ENCODE measurements at places on chromosomes 5 and 9.

DNA sequence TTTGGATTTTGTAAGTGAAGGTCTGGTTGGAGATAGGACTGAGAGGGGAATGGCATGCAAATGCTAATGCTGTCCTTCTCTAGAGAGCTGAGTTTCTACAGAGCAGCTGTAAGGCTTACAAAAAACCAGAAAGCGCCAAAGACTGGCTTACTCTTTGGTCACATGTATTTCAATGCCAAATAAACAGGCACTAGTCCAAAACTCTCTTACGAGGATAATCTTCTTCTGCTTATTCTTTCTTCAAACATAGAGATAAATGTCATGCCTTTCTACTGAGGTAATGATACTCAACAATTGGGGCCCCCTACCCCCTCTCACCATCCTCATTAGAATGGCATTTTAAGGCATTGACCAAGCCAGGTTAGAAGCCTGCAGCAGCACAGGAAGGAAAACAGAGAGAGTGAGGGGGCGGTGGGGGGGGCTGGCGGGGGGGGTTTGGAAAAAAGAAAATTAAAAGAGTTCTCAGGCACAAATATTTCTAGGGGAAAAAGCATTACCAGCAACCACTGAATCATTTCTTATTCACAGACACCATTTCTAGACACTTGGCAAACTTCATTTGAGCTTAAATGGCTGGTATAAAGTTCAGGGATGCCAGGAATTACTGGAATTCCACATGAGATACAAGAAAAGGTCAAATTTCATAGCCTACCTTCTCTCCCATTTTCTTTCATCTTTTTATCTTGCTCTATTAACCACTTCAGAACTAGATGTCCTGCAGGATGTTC is 34.0 kb downstream of the PUM3 start:
- no peak for DNase-seq

DNA sequence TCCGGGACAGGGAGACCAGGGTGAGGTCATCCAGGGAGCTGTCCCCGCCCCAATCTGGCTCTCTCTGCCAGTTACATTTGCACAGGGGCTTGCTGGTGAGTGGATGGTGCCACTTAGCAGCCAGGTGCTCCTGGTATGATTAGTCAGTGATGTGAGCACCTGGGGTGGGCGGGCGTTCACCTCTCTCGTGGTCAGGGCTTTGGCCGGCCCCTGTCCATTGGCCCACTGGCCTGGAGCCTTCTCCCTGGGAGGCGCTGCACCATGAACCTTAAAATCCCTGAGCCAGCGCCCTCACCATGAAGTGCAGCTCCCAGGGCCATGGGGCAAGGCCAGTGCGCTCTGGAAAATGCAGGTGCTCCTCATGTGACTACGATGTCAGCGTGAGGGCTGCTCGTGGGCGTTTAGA is 2.0 kb downstream of the NKD2 start:
- DNase-seq, result peak; percentile 62

DNA sequence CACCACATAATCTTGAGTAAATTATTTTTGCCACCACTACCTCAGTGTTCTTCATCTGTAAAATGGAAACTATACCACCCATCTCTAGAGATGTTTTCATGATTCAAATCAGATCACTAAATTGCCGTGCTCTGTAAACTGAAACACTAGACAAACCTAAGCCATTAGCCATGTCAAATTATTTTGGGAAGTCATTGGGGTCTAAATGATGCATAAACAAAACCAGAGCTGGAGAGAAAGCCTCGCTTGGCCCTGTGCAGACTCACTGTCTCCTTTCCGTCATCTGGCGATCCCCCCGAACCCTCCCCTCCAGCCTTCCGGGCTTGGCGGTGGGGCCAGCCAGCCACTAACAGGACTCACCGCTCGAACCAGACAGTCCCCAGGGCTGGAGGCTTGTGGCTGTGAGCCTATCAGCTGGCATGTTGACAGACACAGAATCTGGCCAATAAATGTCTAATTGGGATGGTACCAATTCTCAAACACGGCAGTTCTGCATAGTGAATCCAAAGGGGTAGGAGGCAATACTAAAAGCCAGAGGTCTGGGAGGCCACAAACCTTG is 256.5 kb downstream of the SEC61B start:
- DNase-seq, result no peak

GRCh38 chr5:122314036-122314435 is 2.0 kb downstream of the SNCAIP start:
- no peak for DNase-seq

- peak; percentile 57 for DNase-seq
Observed at GRCh38 chr5:178204935-178205748, 809 bp downstream of the HNRNPAB start.

GRCh38 chr9:131712151-131712716 is 27.6 kb downstream of the RAPGEF1 start:
- DNase-seq, result no peak

- no peak for DNase-seq
Observed at GRCh38 chr5:149731617-149732323, 1.7 kb downstream of the PPARGC1B start.

GRCh38 chr9:1031951-1032601 is 18.1 kb upstream of the DMRT2 start:
- no peak for DNase-seq

GRCh38 chr5:177091232-177091631 is 4.5 kb downstream of the FGFR4 start:
- DNase-seq, result no peak

- no peak for DNase-seq
Observed at GRCh38 chr5:140266471-140267200, 36.3 kb downstream of the PFDN1 start.

DNA sequence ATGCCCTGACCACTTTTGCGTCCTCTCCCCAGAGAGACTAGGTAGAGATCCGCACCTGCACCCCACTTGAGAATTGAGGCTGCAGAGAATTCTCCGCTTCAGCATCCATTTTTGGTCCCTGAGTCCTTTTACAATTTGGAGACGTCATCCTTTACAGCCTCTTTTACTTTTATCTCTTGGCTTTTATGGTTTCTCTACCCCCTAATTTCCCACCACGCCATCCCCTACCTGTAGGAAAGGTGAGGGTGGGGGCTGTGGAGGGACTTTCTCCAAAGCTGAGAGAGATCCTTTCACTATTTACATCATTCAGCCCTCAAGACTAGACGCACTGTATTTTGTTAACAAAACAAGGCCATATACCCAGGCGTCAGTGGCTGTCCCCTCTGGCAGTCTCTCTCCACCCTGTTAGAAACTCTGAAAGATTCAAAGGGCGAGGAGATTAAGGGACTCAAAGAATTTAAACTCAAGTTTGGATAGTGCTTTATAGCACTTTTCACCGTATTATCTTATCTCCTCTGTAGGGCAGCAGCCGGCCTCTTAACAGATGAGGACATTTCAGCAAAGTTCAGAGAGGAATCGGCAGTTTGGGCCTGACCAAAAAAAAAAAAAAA is 1.7 kb downstream of the MSX2 start:
- DNase-seq, result no peak

DNA sequence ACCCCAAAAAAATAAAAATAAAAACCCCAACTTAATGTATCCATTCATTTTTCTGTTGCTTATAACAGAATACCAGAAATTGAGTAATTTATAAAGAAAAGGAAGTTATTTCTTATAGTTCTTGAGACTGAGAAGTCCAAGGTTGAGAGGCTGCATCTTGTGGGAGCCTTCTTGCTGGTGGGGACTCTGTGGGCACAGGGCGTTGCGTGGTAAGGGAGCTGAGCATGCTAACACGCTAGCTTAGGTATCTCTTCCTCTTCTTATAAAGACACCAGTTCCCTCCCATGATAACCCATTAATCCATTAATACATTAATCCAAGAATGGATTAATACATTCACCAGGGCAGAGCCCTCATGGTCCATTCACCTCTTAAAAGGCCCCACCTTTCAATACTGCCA is 150.9 kb downstream of the ZSWIM6 start:
- DNase-seq, result no peak

DNA sequence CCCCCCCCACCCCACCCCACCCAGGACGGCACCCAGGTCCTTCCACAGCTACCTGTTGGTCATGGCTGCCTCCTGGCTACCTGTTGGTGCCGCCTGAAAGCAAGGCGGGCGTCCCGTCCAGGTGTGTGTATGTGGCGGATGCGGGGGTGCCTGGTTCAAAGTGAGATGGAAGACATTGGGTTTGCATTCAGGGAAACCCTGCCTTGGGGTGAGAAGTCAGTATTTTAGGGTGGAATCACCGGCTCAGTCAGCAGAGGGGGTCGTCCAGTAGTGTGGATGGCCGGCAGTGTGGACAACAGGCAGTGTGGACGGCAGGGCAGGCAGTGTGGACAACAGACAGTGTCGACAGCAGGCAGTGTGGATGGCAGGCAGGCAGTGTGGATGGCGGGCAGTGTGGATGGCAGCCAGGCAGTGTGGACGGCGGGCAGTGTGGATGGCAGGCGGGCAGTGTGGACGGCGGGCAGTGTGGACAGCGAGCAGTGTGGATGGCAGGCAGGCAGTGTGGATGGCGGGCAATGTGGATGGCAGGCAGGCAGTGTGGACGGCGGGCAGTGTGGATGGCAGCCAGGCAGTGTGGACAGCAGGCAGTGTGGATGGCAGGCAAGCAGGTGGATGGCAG is 28.0 kb downstream of the NKD2 start:
- no peak for DNase-seq

GRCh38 chr9:86706391-86706790 is 240.9 kb downstream of the GAS1 start:
- DNase-seq, result no peak

DNA sequence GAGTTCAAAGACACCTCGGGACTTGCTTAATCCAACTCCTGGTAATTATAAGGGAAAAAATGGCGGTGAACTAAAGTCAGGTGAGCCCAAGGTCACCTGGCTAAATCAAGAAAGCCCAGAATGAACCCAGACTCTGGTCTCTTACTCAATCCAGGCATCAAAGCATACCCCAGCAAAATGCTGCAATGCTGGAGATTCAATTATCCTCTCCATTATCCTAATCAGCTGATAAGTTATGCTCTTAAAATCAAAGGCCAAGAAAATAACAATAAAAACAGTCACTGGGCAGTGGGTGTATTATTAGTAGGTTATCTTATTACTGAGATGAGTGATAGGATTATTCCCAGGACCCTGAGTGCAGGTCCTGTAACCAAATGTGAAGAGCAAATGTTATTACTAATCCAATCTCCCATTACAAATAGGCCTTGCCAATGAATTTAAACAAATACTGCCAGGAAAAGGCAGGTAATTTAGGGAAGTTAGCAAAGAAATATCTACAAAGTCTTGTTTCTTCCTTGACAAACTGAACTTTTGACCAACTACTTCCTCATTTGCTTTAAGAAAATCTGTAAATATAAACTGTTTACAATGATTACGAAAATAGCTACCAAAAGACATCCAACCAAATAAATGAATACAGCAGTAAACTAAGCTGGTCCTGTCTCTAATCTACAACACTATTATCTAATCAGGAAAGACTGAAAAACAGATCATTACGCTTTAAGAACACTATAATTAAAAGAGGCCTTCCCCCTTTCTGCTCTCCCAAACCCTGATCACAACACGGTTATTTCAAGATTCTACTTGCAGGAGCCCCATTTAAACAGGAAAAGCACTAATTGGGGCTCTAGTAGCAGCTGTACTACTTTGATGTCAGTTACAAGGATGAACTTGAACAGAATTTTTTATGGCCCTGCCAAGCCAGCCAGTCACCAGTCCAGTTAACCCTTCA is 103.2 kb downstream of the MED27 start:
- no peak for DNase-seq

DNA sequence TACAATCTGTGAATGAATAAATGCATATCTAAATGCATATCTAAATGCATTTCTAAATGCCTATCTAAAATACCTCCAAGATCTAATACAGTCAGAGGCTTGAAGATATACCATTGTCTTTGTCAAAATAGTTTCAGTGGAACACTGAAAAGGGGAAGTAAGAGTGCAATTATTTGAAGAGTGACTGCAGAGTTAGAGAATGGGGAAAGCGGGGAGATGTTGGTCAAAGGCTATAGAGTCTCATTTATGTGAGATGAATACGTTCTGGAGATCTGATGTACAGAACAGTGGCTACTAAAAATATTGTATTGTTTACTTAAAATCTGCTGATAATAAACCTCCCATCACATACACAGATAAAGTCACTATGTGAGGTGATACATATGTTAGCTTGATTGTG is 1126.2 kb upstream of the CDH9 start:
- no peak for DNase-seq

DNA sequence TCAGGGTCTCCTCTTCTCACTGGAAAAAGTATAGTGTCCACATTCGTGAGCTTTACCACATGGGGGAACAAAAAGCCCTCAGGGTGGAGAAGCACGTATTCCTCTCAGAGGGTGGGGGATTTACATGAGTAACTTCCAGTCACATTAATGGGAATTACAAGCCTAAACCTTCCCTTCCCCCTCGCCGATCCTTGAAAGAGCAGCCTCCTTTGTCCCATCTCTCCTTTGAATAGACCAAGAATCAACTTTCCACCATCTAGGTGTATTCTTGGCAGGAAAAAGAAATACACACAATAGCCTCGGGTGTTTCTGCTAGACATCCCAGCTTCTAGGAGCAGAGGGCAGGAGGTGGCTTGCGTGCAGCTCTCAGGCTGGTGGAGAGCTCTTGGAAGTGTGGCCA is 144.4 kb downstream of the ZNF462 start:
- DNase-seq, result no peak

DNA sequence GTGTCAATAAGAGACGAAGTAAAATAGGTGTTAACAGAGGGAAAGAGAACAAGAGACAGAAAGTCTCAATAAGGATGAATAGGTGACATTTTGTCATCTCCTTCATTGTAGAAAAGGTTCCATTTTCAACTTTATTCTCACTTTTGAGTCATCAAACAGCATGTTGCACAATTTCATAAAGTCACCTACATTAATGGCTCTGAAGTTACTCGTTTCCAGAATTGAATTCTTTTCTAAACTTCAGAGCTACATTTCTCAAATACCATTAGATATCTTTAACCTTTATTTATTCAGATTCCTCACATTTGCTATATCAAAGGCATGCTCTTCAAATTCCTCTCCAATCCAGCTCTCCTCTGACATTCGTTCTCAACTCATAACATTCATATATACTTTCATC is 13.1 kb downstream of the ADAMTS6 start:
- no peak for DNase-seq

GRCh38 chr5:43312699-43313034 is 545 bp downstream of the HMGCS1 start:
- peak; percentile 38 for DNase-seq

- no peak for DNase-seq
Observed at GRCh38 chr5:69261034-69261433, 26.3 kb downstream of the CDK7 start.

DNA sequence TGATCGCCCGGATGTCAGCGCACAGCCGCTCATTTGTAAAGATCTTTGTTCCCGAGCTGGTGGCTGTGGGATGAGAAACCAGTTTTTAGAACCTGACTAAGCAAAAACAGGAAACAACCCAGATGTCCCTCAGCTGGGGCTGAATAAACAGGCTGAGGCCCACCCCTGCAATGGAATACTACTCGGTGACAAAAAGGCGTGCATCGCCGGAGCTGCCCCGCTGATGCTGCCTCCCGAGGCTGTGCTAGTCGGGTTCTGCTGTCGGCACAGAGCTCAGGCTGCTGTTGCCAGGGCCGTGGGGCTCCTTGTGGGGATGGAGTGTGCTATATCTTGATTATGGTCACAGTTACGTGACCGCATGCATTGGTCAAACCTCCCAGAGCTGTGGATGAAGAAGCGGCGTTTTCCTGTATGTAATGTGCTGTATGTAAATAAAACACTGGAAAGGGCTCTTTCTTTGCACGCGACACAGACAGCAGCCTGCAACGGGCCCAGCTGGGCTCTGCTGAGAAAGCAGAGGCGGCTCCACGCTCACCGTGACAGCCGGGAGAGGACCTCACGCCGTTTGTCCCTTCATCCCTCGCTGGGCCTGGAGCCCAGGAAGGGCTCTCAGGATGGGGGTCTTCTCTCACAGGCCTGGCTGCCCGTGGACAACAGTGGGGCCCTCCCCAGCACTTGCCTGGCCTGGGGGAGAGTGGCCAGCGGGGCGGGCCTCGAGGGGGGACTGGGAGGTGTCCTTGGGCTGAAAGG is 51.5 kb upstream of the RNU6ATAC start:
- no peak for DNase-seq
